ENCODE measurements at places on chromosomes 12 and 14.

- no peak for DNase-seq
These were observed 4.5 kb upstream of the OAS2 start for GRCh38 chr12:112973818-112974231.

DNA sequence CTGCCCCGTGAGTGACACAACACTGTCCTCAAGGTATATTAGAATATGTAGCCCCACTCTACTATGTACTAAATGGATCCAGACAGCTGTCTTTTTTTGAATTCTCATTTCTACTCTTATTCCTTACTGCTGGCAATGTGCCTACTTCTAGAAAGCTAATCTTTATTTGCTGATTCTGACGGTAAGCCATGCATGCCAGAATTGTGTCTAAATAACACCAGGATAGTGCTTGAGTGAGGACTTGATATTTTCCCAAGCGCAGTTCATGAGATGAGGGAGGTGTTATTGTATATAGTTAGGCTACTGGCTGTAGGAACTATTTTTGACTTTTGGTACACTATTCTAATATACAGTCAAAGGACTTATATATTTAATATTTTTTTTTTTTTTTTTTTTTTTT, 316.2 kb upstream of the NAV3 start:
- no peak for DNase-seq

GRCh38 chr14:36424478-36425102, 95.4 kb downstream of the NKX2-1 start:
- no peak for DNase-seq

GRCh38 chr14:71403656-71404055, 496.4 kb downstream of the PCNX1 start:
- DNase-seq: no peak

DNA sequence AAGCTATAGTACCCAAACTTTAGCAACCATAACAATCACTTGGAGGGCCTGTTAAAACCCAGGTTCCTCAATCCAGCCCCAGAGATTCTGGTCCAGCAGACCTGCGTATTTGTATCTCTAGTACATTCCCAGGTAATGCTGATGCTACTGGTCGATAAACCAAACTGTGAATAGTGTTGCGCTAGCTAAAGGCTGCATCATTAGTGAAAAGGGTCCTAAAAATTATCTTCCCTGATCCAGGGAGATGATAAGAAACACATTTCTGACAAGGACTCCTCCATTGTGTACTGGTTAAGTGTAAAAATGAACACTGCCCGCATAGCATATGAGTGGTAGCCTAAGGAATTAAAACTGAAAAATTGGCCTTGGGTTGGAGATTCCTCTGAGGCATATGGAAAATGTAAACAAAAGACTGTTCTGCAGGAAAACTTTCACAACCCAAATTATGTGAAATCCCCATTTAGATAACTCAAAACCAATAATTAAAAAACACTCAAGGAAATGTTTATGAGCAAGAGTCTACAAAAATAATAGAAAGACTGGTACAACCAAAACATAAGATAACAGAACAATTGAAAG, 322.7 kb downstream of the CEP128 start:
- DNase-seq: no peak
